OCI-LY7 (cell line): ENCODE measurements at places on chromosomes 11 and 22.
A peak's percentile ranks its signal among the peaks of the same experiment; 100 is the strongest.

DNA sequence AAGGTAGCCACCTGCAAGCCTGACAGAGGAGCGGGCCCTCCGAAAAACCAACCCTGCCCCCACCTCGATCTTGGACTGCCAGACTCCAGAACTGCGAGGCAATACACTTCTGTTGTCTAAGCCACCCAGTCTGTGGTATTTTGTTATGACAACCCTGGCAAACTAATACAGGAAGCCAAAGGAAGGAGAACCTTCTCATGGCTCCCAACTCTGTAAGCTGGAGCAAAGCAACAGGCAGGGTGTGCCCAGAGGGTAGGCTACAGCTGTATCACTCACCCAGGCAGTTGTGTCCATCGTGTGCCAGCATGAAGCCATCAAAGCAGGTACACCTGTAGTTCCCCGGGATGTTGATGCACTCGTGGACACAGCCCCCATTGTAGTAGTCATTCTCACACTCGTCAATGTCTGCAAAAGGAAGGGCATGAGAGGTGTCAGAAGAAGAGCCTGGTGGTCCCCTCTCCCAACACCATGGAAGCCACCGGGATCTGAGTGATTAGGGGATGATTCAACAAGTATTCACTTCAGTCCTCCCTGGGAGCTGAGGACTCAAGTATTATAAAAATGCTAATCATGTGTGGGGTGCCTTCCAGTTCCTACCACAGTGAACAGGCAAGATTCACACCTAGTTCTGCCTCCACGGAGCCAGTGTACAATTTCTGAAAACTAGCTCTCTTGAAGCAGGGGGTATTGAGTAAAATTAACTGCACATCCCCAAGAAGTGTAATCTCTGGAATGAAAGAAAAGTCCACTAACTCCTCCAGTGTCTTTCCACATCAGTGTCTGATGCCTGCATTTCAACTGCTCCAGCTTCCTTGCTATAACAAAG is 23.3 kb downstream of the SCUBE1 start:
- no peak for DNase-seq

DNA sequence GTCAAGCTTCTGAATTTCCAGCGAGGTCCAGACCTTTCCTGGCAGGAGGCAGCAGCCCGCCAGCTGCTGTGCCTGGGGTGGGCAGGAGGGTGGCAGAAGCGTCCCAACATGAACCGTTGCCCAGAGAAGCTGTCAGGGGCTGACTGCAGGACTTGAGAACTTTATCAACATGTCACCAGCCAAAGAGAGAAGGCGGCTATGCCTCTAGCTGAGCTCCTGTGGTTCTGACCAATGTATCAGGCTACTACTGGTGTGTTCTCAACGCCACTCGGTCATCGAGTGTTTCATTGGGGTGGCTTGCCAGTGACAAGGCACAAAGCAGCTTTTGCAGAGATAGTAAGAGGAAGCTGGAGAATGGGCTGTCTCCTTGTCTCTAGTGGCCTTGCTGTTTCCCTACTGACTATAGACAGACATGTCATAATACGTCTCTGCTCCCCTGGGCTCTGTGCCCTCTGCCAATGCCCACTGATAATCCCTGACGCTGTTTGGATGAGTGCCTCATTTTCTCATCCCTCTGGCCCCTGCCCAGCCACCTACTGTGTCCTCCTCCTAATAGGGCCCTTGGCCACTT is 17.6 kb upstream of the ASCC2 start:
- DNase-seq = no peak

GRCh38 chr11:17471501-17471900 is 5.1 kb downstream of the ABCC8 start:
- DNase-seq = no peak

- no peak for DNase-seq
Measured at GRCh38 chr22:33699176-33699575, 221.1 kb downstream of the LARGE1 start.

DNA sequence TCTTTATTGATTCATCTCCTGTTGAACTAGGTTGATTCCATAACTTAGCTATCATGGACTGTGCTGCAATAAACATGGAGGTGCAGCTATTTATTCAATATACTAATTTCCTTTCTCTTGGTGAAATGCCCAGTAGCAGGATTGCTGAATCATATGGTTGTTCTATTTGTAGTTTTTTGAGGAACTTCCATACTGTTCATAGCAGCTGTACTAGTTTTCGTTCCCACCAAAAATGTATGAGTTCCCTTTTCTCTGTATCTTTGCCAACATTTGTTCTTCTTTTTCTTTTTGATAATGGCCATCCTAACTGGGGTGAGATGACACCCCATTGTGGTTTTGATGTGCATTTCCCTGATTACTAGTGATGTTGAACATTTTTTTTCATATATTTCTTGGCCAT is 87.2 kb upstream of the NAV2 start:
- DNase-seq = no peak

- DNase-seq = no peak
Measured at GRCh38 chr22:26763633-26764361, 106.4 kb downstream of the MIAT start.

- DNase-seq = no peak
Measured at GRCh38 chr11:78220218-78221157, 31.8 kb downstream of the USP35 start.

- DNase-seq = no peak
Measured at GRCh38 chr22:41674846-41675340, 13.8 kb downstream of the SNU13 start.

GRCh38 chr22:49462291-49462690 is 365.4 kb downstream of the BRD1 start:
- DNase-seq = no peak

DNA sequence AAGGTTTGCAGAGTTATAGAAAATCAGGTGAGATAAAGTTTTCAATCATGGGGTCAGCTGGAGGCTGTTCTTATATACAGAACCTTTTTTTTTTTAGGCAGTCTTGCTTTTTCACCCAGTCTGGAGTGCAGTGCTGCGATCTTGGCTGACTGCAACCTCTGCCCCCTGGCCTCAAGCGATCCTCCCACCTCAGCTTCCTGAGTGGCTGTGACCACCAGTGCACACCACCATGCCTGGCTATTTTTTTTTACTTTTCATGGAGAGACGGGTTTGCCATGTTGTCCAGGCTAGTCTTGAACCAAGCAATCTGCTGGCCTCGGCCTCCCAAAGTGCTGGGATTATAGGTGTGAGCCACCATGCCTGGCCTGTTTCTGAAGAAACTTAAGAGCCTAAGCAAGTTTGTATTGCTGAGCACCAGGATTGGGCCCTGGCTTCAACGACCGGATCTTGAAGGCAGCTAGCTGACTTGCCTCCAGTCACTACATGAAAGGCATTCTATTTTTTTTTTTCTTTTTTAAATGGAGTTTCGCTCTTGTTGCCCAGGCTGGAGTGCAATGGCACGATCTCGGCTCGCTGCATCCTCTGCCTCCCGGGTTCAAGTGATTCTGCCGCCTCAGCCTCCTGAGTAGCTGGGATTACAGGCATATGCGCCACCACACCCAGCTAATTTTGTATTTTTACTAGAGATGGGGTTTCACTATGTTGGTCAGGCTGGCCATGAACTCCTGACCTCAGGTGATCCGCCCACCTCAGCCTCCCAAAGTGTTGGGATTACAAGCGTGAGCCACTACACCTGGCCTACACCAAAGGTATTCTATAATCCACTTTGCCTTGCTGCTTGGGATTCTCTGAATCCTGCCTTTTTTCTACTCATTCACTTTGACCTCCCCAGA is 7.6 kb downstream of the XBP1 start:
- DNase-seq = peak; percentile 41

- DNase-seq = peak; percentile 7
Measured at GRCh38 chr22:20219667-20220628, 48.2 kb downstream of the RTN4R start.

DNA sequence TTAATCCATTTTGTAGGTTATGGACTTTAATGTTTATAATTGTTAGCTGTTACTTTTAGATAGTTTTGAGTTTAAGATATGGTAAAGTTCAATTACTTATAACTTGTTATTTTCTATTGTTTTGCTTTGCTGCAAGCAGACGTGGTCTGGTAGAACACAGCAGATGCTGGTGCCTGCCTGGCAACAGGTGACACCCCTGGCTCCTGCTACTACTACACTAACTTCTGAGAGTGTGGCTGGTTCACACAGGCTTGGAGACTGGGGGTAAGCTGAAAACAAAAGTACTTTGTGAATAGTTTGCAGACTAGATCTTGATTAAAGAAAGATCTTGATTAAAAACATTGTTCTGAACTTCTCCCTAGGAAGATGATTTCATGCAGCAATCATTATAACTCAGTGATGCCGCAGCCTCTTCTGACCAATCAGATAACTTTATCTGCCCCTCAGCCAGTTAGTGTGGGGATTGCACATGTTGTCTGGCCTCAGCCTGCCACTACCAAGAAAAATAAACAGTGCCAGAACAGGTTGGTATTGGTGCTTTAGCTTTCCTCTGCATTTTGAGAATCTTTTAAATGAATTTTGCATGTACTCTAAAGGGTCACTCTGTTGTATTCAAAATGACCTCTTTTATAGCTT is 90.4 kb downstream of the HIPK3 start:
- no peak for DNase-seq

GRCh38 chr22:40433416-40434090 is 63.2 kb downstream of the SGSM3 start:
- peak; percentile 46 for DNase-seq

GRCh38 chr22:38304526-38304925 is 12.7 kb downstream of the CSNK1E start:
- no peak for DNase-seq

DNA sequence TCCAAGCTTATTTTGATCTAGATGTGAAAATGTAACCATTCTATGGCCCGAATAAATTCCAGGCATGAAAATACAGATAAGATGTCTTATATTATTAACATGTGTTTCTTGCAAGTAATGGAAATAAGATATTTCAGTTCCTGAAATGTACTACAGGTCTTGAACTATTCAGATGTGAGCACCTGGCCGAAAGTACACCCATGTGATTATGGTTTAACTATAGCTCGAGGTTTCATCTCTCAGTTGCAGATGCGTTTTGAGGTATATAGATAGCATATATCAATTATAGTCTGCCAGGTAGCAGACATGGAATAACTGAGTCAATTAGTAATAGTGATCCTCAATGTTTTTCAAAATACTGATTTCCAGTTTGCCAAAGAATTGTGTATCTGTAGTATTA is 68.3 kb downstream of the DDIAS start:
- DNase-seq = peak; percentile 94

GRCh38 chr22:27224485-27225374 is 567.3 kb downstream of the MIAT start:
- DNase-seq = no peak

DNA sequence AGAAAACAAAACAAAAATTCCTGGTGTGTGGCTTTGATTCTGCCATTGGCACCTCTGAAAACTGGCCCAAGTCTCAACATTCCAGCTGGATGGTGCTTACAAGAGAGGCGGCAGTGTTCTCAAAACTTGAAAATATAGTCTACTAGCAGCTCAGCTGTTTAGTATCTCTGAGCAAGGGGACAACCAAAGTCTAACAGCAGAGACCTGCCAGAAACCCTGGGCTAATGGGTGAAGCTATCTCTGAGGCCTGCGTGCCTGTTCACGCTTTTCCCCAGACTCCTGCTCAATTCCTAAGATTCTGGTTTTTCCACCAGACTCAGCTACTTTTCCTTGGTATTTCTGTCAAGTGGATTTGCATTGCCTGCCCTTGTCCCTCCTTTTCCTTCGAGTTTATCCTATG is 17.9 kb downstream of the TMEM218 start:
- no peak for DNase-seq

GRCh38 chr11:34552270-34552669 is 38.7 kb upstream of the ELF5 start:
- DNase-seq = no peak

GRCh38 chr11:97871816-97872215 is 1148.9 kb upstream of the CNTN5 start:
- DNase-seq = no peak

DNA sequence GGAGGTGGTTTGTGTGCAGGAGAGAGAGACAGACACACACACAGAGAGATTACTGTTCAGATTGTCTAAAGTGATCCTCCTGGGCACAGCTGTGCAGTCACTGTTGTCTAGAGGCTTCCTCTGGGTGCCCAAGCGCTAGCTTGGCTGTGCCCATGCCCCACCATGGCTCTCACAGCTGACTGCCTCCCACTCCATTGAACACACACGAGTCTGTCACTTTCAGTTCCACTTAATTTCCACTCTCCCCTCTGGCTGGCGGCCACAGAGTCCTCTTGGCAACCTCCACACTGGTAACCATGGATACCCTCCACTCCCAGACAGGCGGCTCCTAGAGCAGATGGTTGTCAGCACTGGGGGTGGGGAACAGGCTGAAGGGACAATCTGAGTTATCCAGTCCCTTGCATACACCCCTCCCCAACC is 29.1 kb downstream of the MAP6 start:
- no peak for DNase-seq

- DNase-seq = no peak
Measured at GRCh38 chr22:44337678-44338004, 24.9 kb upstream of the SHISAL1 start.

GRCh38 chr22:47369431-47370015 is 607.1 kb downstream of the TBC1D22A start:
- DNase-seq = no peak

- DNase-seq = peak; percentile 94
Measured at GRCh38 chr22:26483439-26484359, at the start of the genes HPS4 and SRRD. Gene HPS4 (minus strand): TSS chr22:26483783. CDS start chr22:26481762, 2,021 bp downstream. Gene SRRD (plus strand): TSS chr22:26483877. CDS start chr22:26483891, 14 bp downstream.

GRCh38 chr11:66619080-66619554 is 2.7 kb downstream of the RBM14 start:
- DNase-seq = no peak

- DNase-seq = no peak
Measured at GRCh38 chr11:23866641-23867040, 630.2 kb upstream of the LUZP2 start.

GRCh38 chr22:24153353-24153752 is 27.9 kb upstream of the SUSD2 start:
- DNase-seq = peak; percentile 64

DNA sequence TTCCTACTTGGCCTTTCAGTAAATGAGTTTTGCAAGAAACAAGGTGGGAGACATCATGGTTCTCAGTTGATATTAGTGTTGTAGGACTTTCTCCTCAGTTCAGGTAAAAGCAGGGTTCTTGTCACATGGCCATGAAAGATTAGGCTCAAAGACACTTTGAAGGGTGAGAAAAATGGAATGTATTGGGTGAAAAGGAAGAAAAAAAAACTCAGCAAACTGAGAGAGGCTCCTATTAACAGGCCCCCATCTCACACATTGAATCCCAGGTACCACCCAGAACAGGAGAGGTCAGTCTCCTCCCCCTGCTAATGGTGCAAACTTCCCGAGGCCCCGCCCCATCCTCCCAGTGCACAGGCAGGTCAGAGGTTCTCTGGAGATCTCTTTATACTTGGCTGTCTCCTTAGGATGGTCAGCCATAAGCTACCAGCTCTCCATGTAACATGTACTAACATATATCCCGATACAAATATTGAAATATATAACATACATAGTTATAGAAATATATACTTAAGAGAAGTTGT is 62.2 kb downstream of the MICAL2 start:
- no peak for DNase-seq

GRCh38 chr22:47094861-47095330 is 332.4 kb downstream of the TBC1D22A start:
- no peak for DNase-seq

GRCh38 chr11:70614034-70614681 is 215.8 kb downstream of the CTTN start:
- DNase-seq = no peak

- no peak for DNase-seq
Measured at GRCh38 chr11:6371825-6372224, 18.4 kb upstream of the SMPD1 start.
